NAMALWA (cell line): ENCODE measurements at places on chromosomes 7 and 10.

DNA sequence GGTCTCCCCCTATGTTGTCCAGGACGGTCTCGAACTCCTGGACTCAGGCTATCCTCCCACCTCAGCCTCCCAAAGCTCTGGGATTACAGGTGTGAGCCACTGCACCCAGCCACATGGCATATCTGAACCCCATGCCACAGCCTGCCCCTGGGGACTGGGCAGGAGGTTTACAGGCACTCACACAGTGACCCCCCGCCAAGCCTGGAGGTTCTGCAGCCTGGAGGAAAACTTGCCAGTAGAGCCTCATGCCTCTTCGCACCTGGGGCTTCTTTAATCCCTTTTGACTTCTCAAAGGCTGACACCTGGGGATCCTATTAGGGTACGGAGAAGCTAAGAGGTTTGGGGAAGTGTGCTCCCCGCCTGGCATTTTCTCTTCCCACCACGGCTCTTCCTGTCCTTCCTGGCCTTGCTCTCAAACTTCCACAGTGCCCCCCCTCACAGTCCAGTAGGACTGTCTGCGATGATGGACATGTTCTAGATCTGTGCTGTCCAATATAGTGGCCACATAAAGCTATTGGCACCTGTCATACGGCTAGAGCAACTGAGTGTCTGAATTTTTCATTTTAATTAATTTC, 11.4 kb upstream of the KCP start:
- DNase-seq, result no peak

GRCh38 chr7:112965506-112965905, 121.1 kb downstream of the GPR85 start:
- no peak for DNase-seq

- peak; percentile 72 for DNase-seq
Observed at GRCh38 chr10:93554760-93555432, 11.6 kb upstream of the FFAR4 start.

DNA sequence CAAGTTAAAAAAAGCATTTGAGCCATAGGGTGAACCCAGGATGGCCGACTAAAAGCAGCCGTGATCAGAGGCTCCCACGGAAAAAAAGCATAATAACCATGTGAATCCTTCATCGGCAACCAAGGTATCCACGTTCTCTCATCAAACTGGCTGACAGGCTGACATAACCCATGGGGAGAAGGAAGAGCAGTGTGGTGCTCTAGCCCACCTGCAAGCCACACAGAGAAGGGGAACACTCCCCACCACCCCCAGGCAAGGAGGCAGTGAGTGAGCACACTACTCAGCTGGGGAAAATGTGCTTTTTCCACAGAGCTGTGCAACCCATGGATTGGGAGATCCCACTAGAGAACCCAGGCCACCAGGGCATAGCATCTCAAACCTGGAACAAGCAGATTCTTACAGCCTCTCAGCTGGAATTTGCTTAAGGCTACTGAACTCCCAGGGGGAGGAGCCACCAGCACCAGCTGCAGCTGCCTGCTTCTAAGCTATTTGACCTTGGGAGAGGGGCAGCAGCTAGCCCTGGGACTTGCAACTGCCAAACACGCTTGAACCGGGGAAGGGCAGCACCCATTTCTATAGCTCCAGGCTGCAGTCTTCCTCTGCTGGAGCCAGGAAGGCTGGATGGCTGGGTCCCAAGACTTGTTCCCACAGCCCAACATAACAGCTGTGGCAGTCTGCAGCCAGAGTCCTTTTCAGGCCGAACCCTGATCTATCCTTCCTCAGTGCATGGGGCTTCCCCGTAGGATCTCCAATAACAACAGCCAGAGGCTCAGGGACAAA, 178.2 kb upstream of the NRG3 start:
- DNase-seq, result no peak

GRCh38 chr10:11729790-11730315, 12.3 kb upstream of the ECHDC3 start:
- DNase-seq, result no peak

GRCh38 chr7:129210989-129211312, 13.9 kb upstream of the AHCYL2 start:
- DNase-seq, result no peak

DNA sequence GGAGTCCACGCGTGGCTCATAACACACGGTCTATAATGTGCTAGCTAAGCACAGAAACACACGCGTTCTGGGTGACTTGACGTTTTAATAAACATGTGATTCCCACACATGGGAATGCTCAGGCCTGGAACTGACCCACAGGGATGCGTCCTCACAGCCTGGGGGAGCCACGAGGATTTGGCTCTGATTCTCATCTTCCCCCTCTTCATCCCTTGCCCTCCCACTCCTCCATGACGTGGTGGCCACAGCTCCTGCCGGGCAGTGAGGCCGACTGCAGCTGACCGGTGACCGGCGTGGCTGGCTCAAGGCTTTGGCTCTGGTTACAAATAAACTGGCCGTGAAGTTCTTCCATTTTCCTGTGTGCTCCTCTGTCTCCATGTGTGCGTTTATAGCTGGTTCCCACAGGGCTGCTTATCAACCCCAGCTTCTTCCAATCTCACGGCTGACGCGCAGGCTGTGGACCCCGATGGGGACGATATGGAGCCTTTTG, 40.9 kb upstream of the KLF6 start:
- no peak for DNase-seq

- no peak for DNase-seq
Observed at GRCh38 chr10:119503821-119504220, 38.7 kb downstream of the RGS10 start.

DNA sequence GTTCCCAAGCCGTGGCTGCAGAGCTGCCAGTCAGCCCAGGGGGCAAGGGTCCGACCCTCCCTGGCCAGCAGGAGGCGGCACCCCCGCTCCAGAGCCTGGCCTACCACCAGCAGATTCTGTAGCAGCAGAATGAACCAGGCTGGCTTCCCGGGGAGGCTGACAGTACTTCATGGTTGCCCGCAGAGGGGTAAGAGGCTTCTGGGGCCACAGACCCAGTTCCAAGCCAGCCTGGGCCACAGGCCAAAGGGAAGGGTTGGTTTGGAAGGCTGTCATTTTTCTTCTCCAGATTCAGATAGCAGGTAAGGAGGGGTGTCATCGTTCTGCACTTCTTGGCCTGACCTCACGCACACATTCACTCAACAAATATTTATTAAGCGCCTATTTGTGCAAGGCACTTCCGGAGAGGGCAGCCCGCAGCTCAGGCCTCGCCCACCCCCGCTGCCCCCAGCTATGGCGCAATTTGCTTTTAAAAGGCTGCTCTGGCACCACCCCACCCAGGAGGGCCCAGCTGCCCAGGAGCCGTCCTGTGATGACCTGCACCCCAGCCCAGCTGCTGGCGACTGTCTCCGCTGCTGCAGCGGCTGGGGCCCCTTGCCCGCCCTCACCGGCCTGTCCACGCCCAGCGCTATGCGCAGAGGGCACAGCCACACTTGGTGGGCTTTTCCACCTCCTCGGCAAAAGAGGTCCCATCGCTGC, 168.5 kb downstream of the LCOR start:
- no peak for DNase-seq

DNA sequence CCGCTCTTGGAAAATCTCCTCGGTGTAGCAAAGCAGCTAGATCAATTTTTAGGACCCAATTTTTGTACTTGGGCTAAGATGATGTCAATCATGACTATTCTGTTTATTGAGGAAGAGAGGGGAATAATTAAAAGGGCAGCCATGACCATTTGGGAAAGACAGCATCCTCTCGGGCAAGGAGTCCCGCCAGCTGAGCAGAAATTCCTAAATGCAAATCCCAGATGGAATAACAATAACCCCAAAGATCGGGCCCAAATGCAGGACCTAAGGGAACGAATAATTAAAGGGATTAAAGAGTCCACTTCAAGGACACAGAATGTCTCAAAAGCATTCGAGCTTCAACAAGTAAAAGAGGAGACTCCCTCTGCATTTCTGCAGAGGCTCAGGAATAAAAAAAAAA, 18.7 kb downstream of the COL17A1 start:
- no peak for DNase-seq

DNA sequence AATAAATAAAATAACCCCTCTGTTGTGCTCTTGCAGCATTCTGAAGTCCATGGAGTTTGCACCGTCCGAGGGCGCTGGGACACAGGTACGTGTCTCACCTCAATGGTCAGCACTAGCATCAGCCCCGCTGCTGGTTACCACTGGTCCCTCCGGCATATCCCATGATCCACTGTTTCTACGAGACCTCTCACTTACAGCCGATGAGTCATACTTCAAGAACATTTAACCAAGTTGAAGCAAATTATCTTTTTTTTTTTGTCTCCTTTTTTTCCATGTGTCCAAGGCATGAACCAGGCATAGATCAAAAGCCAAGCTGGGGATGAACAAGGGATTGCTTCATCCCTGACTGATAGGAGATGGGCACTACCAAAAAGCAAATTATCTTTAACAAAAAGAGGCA, 92.9 kb upstream of the SH2B2 start:
- DNase-seq, result no peak
